ENCODE measurements at places on chromosomes 1 and 21.

DNA sequence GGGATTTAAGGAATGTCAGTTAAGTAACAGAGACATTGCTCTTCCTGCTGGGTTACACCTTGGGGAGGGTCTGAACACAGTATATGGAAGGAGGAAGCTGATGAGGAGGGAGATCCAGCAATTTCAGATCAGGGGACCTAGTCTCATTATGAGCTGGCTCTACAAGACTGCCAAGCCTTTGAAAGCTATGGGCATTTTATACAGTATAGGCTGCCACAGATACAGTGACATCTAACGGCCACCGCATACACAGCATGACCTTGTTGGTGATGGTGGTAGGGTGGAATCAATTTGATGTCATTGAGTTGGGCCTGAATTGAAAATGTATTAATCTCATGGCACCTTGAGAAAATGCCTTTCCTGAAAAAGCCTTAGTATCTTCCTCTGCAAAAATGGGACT is 22.6 kb upstream of the ZP4 start:
- no peak for DNase-seq

- DNase-seq = no peak
Observed at GRCh38 chr21:17414766-17415165, 98.1 kb upstream of the CXADR start.

GRCh38 chr1:9676815-9677393 is 25.4 kb downstream of the PIK3CD start:
- DNase-seq = no peak

- no peak for DNase-seq
Observed at GRCh38 chr1:165473081-165473480, 28.2 kb upstream of the RXRG start.

DNA sequence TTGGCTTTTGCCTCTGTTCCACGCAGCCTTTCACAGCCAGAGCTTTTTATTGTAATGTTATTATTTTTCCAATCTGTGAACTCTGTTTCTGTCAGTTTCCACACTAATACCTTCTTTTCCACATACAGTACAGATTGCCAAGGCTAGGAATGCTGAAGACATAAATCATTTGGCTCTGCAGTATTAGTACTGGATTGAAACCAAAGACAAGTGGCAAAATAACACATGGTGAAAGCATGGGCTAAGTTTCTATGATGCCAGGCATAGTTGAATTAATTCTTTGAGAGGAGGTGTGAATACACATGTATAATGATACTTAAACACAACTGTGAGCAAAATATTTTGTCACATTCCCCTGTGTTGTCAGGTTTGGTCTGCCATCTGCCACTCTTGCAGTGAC is 73.5 kb downstream of the TMEM200B start:
- no peak for DNase-seq

GRCh38 chr1:156684227-156684782 is 7.1 kb upstream of the NES start:
- DNase-seq = no peak

- DNase-seq = no peak
Observed at GRCh38 chr1:43621861-43622260, 28.1 kb upstream of the KDM4A start.

GRCh38 chr1:147647796-147648633 is 22.3 kb downstream of the ACP6 start:
- DNase-seq = no peak

DNA sequence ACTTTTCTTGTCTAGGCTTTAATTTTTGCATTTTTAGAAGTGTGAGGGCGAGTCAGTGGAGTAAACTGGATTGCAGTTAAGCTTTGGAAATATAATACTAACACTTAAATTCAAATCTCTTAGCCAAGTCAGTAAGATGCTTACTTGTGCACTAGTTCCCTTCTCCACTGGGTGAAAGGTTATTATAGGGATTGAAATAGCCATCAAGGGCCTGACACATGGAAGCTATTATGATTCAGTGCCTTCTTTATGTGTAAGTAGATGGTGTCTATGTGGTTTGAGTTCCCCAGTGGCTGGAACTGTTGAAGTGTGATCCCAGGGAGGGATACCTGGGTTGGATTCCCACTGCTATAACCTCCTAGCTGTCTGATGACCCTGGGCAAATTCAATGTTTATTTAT is 24.7 kb upstream of the DMRTA2 start:
- DNase-seq = no peak

DNA sequence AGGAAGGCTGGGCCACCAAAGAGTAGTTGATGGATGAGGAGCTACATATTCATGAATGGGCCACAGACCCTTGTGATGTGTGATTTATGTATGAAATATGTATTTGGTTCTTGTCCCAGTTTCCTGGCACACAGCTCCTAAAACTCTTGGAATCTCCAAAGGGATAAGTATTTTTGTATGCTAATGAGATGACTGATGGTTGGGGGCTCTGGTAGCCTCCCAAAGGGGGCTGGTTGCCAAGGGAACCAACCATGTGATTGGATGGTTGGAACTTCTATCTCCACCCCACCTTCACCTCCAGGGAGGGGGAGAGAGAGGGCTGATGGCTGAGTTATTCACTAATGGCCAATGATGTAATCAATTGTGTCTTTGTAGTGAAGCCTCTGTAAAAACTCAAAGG is 77.1 kb downstream of the ZNF281 start:
- DNase-seq = no peak

GRCh38 chr1:6351480-6352137 is 42.0 kb downstream of the ACOT7 start:
- no peak for DNase-seq

GRCh38 chr1:219692981-219693380 is 80.1 kb upstream of the ZC3H11B start:
- DNase-seq = no peak

DNA sequence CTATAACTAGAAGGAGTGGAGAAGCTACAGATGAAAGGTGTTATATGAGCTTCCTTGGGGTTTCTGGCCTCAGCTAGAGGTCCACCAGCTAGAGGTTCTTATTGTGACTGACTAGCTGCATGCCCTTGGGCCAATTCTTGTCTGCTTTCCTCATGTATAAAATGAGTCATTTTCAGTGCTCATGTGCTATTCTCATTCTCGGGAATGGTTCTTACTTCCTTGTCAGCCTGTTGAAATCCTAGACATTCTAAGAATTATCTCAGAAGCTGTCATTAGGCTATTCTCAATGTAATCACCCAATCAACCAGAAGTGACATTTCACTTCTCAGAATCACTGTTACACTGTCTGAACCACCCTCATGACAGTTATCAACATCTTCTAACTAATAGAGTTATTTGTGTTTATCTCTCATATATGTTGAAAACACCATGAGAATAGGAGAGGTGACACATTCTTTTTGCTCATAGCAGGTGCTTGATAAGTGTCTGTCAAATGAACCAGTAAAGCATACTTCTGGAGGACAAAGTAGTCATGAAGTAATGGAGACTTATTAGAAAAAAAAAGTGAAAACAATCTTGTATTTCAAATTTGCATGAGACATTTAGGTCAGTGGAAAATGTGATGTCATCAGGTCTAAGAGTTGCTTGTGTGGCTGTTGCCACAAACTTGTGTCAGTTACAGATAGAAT is 122.8 kb upstream of the IVNS1ABP start:
- no peak for DNase-seq

GRCh38 chr1:82177192-82177591 is 376.5 kb downstream of the ADGRL2 start:
- no peak for DNase-seq

GRCh38 chr1:59016390-59016789 is 232.5 kb upstream of the JUN start:
- no peak for DNase-seq

GRCh38 chr21:25732091-25732760 is 2.5 kb downstream of the ATP5PF start:
- no peak for DNase-seq

- DNase-seq = no peak
Observed at GRCh38 chr1:245715970-245716369, 561.2 kb downstream of the KIF26B start.

- DNase-seq = no peak
Observed at GRCh38 chr1:169110689-169111447, 4.4 kb downstream of the ATP1B1 start.

GRCh38 chr1:46461809-46462448 is 27.7 kb upstream of the DMBX1 start:
- no peak for DNase-seq

DNA sequence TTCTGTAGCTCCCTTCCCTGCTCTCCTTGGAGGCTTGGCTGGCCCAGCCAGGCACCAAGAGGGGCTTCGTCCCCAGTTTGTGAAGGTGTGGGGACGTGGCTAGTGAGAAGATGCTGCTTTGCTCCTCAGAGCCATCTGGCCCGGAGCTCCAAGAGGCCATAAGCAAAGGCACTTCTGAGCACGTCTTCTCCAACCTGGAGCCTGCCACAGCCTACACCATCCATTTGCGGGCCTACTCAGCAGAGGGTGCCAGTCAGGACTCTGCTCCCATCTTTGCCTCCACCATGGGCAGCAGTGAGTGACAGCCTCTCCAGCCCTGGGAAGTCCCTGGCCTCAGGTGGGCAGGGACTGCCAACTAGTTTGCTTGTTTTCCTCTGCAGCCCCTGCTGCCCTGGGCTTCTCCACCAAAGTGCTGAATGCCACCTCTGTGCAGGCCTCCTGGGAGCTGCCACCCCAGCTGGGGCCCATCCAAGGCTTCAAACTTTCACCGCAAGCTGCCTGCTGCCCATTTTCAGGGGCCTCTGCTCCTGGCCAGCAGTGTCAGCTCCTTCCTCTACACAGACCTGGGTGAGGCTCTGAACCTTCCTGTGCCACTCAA is 25.9 kb downstream of the SLC27A3 start:
- DNase-seq = no peak

- DNase-seq = no peak
Observed at GRCh38 chr21:35864039-35864438, 196.3 kb downstream of the SETD4 start.

DNA sequence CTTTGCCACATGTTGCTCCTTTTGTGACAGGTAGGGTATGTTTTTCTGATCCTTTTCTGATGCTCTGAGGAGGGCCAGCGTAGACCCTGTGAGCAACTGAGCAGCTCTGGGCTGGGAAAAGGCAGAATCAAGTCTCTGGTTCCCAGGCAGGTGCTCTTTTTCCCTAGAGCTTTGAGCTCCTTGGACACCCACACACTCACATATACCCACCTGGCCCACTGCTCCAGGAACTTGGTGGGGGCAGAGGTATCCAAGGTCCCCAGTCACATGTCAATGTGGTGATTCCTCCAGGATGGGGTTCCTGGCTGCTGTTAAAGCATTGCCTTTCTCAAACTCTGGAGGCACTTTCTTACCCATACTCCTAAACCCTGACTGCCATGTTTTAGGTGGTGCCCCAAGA is 5.4 kb downstream of the CD2 start:
- no peak for DNase-seq

DNA sequence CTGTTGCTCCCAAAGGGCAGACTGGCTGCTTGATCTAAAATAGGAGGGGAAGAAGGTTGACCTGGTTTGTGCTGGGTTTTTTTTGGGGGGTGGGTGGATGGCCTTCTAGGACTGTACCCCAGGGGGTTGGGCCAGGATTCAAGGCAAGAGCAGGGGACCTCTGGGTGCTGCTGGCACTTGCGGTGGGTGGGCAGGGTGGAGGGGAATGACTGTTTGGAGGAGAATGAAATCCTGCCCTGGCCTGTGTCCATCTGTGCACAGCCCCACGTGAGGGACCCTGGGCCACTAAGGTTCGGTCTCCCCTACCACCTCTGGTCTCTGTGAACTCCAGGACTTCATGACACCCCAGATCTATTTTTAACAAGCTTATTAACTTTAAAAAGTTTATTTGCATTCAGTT is 414.2 kb downstream of the PTPRU start:
- DNase-seq = no peak

DNA sequence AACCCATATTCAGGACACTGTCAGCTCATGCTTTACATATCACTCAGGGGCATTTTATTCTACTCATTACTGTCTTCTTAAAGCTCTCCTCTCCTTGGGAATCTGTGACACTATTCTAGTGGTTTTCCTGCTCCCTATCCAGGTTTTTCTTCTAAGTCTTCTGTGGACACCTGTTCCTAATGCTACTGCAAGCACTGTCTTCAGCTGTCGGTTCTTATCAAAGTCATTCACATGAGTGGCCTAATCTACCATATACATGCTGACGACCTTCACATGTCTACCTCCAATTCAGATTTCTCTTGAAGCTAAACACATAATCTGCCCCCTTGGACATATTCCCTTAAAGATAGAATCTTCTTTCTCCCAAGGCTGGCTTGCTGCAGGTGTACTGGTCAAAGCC is 39.8 kb upstream of the PRRX1 start:
- DNase-seq = no peak

DNA sequence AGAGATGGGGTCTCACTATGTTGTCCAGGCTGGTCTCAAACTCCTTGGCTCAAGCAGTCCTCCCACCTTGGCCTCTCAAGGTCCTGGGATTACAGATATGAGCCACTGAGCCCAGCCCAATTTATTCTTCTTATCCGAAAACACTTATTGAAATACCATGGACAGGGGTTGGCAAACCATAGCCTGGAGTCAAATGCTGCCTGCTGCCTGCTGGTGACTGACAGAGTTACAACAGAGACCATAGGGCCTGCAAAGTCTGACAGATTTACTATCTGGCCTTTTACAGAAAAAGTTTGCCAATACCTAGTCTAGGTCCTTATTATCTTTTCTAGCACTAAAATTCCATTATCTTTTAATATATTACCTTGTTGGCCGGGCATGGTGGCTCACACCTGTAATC is 87.1 kb upstream of the ZNF281 start:
- DNase-seq = no peak

- no peak for DNase-seq
Observed at GRCh38 chr1:33306653-33307493, 14.0 kb downstream of the A3GALT2 start.

DNA sequence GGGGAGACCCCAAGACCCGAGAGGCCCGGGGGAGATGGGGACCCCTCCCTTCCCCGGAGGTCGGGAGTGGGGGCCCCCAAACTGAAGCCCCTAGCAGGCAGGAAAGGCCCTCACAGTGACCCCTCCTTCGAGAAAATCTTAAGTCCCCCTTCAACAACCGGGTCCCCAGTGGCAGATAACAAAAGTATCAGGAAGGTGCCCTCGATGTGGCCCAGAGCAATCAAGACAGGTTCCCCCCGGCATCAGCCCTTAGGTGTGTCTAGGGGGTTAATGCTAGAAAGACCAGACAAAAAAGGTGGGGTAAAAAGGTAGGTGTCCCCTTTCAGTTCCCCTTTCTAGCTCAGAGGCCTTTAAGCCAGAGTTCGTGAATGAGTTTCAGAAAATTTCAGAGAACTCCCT is 282 bp upstream of the ECE1 start:
- DNase-seq = no peak

GRCh38 chr1:209534496-209535250 is 48.8 kb upstream of the CAMK1G start:
- DNase-seq = no peak

DNA sequence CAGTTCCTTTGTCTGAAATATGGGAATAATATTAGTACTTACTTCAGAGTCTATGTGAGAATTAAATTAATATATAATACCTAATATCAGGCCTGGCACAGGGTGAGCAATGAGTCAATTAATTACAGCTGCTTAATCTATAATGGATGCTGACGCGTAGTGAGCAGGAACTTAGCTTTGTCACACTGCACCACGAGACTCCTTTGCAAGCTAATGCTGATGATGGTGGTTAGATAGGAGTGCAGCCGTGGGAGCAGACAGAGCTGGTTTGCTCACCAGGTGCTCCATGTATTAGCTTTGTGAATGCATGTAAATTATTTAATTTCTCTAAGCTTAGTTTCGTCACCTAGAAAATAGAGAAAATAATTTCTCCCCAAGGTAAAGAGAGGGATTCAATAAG is 35.1 kb downstream of the KCNJ15 start:
- no peak for DNase-seq

- DNase-seq = no peak
Observed at GRCh38 chr1:185318431-185319138, 1.5 kb upstream of the IVNS1ABP start.
